ENCODE measurements at places on chromosomes 3 and 15. TPM values are rescaled to one million over a fixed set of nuclear protein-coding genes. Genes with fewer than 3 reads are reported as not detected.

The LARP6 gene
- 21.5 TPM for total RNA-seq

The EXOSC7 gene
- total RNA-seq, result 24.2 TPM

The GRM7 gene
- 98.9 TPM for total RNA-seq

The CHL1 gene
- 954 TPM for total RNA-seq

The SMCO1 gene
- not detected for total RNA-seq

The GOLGA8O gene
- not detected for total RNA-seq

The TMEM45A gene
- 3.0 TPM for total RNA-seq
